ENCODE measurements at places on chromosomes 3 and 15. TPM values are rescaled to one million over a fixed set of nuclear protein-coding genes. Genes with fewer than 3 reads are reported as not detected.

DNA sequence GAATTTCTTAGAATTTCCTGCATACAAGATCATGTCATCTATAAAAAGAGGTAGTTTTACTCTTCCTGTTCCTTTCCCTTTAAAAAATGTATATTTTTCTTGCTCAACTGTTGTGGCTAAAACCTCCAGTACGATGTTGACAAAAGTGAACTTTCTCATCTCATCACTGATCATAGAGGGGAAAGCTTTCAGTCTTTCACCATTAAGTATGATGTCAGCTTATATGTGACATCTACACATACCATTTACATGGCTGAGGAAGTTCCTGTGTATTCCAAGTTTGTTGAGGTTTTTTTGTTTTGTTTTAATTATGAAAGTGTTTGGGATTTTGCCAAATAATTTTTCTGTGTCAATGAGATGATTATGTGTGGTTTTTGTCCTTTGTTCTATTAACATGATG lies 173.6 kb downstream of the PLD1 start:
- no peak for DNase-seq

Gene GOLGA8N
- total RNA-seq = 29.0 TPM

DNA sequence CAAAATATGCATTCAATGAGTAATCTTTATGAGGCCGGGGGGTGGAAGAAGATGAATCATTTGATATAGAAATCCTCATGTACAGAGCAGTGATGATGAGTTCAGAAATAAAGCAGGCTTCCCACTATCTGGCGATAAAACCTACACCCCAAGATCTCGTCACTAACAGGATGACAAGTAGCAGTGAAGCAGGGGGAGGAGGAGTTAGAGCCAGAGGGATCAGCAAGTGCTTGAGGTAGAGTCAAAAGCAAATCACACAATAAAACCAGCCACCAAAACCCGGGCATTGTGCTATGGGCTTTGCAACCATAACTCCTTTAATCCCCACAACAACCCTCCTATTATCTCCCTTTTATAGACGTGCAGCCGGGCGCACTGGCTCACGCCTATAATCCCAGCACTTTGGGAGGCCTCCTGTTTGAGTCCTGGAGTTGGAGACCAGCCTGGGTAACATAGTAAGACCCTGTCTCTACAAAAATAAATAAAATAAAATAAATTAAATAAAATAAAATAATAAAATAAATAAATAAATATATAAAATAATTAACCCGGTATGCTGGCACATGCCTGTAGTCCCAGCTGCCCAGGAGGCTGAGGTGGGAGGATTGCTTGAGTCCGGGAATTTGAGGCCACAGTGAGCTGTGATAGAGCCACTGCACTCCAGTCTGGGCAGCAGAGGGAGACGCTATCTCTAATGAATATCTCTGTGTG lies 53.0 kb downstream of the STARD5 start:
- DNase-seq = no peak

- no peak for DNase-seq
These were observed 69.0 kb downstream of the SQOR start for GRCh38 chr15:45703670-45704328.

GRCh38 chr3:127324913-127325628 lies 37.2 kb upstream of the PRR20G start:
- no peak for DNase-seq

DNA sequence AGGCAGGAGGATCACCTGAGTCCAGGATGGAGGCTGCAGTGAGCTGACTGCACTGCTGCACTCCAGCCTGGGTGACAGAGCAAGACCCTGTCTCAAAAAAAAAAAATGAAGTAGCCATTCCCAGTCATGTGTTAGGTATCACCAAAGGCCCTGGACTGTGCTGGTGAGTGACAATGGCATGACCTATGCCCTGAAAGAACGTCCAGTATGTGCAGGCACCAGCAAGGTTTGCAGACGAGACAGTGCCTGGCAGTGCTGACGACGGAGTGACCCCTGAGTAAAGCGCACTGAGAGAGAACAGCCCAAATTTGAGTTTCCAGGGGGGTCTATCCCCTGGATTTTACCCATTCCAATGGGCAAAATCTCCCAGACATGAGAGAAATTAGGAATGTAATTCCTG lies 45.2 kb downstream of the RBPMS2 start:
- no peak for DNase-seq

- DNase-seq = no peak
These were observed at the start of gene AGBL1 for GRCh38 chr15:86079508-86080266. AGBL1 (plus strand) TSS chr15:86079871.

DNA sequence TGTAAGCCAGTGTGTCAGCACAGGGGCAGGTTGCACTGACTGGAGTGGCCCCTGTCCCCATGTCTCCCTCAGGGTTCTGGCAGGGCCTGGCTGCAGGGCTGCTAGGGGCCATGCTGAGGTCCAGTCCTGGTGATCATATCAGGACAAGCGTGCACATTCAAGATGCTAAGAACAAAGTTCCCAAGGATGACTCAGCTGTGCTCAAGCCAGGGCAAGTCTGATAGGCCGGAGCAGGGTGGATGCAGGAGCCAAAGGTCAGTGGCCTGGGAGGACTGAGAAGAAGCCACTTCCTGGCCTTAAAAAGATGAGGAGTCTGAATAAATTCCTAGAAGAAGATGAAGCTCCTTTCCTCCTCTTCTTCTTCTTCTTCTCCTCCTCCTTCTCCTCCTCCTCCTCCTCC lies 353.2 kb downstream of the AGBL1 start:
- no peak for DNase-seq

DNA sequence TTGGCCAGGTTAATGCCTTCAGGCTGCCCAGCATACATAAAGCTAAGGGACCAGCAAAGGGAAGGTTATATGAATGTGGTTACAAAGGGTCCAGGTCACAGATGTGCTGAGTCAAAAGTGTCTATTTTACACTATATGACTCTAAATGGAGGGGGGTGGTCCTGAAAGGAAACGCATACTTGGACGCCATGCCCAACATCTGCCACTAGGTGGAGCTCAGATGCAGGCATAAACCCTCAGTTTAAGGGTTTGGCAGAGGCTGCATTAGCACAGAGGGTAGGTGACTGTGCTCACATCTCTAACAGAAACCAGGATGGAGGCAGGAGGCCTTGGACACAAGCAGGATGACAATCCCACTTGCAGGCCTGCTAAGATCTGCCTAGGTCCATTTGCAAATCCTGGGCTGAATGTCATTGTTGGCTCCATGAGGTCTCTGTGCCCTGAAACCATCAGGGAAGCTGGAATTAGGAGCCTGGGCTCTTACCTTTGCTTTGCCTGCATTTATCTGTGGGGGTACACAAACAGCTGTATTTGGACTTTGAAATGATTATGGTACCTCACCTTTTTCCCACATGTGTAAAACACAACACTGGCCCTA lies 55.8 kb downstream of the ZNF621 start:
- DNase-seq = peak; percentile 80

GRCh38 chr3:13115576-13115910 lies 42.3 kb upstream of the IQSEC1 start:
- no peak for DNase-seq

- no peak for DNase-seq
These were observed 4.2 kb upstream of the DAPK2 start for GRCh38 chr15:64050281-64051092.

GRCh38 chr15:77637851-77638692 lies 5.4 kb upstream of the LINGO1 start:
- no peak for DNase-seq

All from dorsolateral prefrontal cortex (tissue), 122 donors.